Activated CD4-positive, alpha-beta memory T cell treated with anti-CD3 and anti-CD28 coated beads, Interleukin-2, amount 10 ng/mL, durations not matched to agents 7 days and 5 days (primary cell): ENCODE measurements at places on chromosomes 11 and 22. TPM values are rescaled to one million over a fixed set of nuclear protein-coding genes. Genes with fewer than 3 reads are reported as not detected.

GRCh38 chr22:50053861-50054260, 4.2 kb downstream of the TTLL8 start:
- no peak overlapping the region for H3K27ac ChIP-seq
- H3K36me3 ChIP-seq: no peaks in the 10 kb centered on the region
- DNase-seq: no peak
- H3K27me3 ChIP-seq: peaks cover 10% of the 10 kb centered on the region
- H3K4me1 ChIP-seq: no peaks in the 10 kb centered on the region
- H3K4me3 ChIP-seq: no peak overlapping the region

Gene KRTAP5-8
- not detected for total RNA-seq

Gene MS4A7
- not detected for total RNA-seq

DNA sequence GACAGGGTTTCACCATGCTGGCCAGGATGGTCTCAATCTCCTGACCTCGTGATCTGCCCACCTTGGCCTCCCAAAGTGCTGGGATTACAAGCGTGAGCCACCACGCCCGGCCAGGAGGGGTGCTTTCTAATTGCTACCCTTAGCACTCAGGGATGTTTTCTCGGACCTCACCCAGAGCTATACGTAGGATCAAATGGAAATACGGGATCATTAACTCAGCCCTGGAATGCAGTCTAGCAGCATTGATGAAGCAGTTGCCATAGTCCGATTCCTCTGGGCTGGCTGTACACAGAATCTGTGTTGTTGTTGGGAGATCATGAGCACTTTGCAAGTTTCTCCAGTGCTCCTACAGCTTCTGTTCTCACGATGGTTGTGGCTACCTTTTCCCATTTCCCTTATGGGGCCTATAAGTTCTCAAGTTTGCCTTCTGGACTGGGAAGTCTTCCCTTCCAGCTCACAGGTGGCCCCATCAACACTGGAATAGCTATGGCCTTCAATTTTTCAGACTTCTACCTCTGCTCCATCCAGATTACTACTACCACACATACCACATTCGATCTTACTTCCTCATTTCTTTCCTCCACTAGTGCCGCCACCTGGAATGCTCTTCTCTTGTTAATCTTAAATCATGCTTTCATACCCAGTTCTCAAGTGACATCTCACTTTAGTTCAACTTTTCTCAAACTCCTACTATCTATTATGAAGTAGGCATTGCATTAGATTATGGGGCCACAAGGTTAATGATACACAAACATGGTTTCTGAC, 16.1 kb upstream of the PCF11 start:
- no peaks in the 10 kb centered on the region for H3K4me1 ChIP-seq
- no peak overlapping the region for H3K4me3 ChIP-seq
- H3K27ac ChIP-seq: no peak overlapping the region
- H3K36me3 ChIP-seq: no peaks in the 10 kb centered on the region

DNA sequence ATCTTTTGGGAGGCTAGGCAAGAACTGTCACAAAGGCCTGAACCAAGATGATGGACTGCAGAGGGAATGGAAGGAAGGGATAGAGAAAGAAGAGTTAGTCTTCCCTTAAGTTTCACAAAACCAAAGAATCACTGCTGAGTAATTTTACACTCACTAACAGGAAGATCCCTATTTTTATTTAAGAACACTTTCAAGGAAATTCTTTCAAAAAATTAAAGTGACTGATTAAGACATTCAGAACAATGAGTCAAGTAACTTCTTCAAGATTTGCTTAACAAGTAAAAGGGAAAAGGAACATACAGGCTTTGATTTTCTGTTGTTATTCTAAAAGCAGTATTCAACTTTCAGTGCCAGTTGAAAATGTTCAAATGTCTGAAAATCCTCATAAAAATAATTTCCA, 3.1 kb downstream of the PITPNB start:
- H3K4me3 ChIP-seq: no peak overlapping the region
- DNase-seq: no peak
- no peaks in the 10 kb centered on the region for H3K27me3 ChIP-seq

Gene FUT4
- 6.1 TPM for total RNA-seq

Gene TCN2
- total RNA-seq: 1.9 TPM

DNA sequence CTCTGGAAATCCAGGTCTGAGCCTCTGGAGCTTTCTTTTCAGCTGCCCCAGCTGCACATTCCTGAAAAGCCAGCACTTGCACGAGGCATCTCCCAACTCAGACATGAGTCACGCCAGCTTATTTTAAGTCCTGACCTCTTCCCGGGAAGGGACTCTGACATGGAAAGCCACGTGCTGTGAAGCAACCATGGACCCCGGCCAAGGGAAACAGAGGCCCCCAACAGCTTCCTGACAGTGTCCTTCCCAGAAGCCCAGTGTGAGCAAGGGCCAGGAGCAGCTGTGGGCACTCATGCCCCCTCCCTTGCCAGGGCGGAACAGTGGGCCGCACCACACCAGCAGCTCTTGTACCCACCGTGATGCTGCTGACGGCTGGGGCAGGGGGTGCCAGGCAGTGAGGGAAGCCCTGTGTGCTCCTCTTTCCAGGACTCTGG, 118.8 kb upstream of the CADM1 start:
- H3K27me3 ChIP-seq: no peaks in the 10 kb centered on the region
- H3K4me3 ChIP-seq: no peak overlapping the region
- no peak overlapping the region for H3K27ac ChIP-seq
- DNase-seq: no peak
- no peaks in the 10 kb centered on the region for H3K36me3 ChIP-seq

Gene TMEM191C
- total RNA-seq: 0.48 TPM

DNA sequence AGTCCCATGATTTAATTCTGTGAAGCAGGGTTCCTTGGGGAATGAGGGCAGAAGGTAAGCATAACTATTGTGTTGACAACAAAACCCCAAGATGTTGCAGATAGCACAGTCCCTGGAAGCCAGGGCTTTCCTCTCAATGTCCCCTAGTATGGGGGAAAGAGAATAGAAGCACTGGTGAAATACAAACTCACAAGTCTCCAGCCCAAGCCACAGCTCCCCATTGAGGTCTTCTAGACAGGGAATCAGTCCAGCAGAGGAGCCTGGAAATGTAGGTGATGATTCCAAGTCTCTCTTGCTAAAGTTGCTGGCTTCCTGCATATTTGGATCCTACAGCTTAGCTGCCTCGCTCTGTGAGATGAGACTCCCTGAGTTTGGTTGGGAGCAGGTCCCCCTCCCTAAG, 31.7 kb upstream of the DRD2 start:
- H3K27ac ChIP-seq: no peak overlapping the region
- DNase-seq: no peak
- H3K4me3 ChIP-seq: no peak overlapping the region
- no peaks in the 10 kb centered on the region for H3K36me3 ChIP-seq
- H3K27me3 ChIP-seq: peaks cover 48% of the 10 kb centered on the region

Gene RASGRP2
- 183 TPM for total RNA-seq

GRCh38 chr22:24423519-24424000, 3.8 kb upstream of the ADORA2A start:
- peaks cover 16% of the 10 kb centered on the region for H3K27me3 ChIP-seq
- DNase-seq: peak; percentile 68
- peak overlapping the region; percentile 68 for H3K4me3 ChIP-seq

Gene PGA5
- not detected for total RNA-seq
